ENCODE measurements at places on chromosomes 6 and 20. TPM values are rescaled to one million over a fixed set of nuclear protein-coding genes. Genes with fewer than 3 reads are reported as not detected.

Gene NMBR
- total RNA-seq, result not detected

Gene HFE
- 1.3 TPM for total RNA-seq

Gene CRISP3
- total RNA-seq, result not detected

Gene SIM1
- 0.07 TPM for total RNA-seq

Gene TSBP1
- total RNA-seq, result not detected

Gene ETV7
- 7.4 TPM for total RNA-seq

Gene SSR1
- 154 TPM for total RNA-seq

DNA sequence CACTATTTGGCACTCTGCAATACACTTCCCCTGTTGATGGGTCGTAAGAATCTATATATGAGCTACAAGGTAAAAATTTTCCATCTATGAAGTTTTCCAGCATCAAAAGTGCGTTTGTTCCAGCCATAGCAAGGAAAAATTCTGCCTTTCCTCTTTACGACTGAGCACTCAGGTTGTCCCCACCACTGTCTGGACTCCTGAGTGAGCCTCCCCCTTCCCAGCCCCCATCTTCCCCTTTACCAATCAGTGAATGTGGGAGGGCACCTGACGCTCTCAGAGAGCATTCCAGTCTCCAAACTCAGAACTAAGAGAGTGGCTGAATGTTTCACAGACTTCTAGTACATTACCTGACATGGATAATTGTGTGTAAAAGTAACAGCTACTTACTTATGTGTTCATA lies at the start of gene ALDH8A1:
ALDH8A1 (minus strand) TSS at position 175 of the 400 bp plus-strand sequence; CDS start at position 127, 48 bp downstream.
- no peak for DNase-seq
- H3K4me3 ChIP-seq, result no peak within 1 kb of the TSS
- H3K27ac ChIP-seq, result no peak within 1 kb of the TSS
- no peaks in the 10 kb centered on the region for H3K27me3 ChIP-seq
- no peaks in the 10 kb centered on the region for H3K36me3 ChIP-seq
- no peaks in the 10 kb centered on the region for H3K4me1 ChIP-seq

GRCh38 chr20:47810116-47810677 lies 24.9 kb upstream of the SULF2 start:
- H3K27me3 ChIP-seq, result peaks cover 13% of the 10 kb centered on the region
- no peaks in the 10 kb centered on the region for H3K4me1 ChIP-seq
- H3K36me3 ChIP-seq, result no peaks in the 10 kb centered on the region
- no peak for DNase-seq
- no peak overlapping the region for H3K27ac ChIP-seq
- no peak overlapping the region for H3K4me3 ChIP-seq

DNA sequence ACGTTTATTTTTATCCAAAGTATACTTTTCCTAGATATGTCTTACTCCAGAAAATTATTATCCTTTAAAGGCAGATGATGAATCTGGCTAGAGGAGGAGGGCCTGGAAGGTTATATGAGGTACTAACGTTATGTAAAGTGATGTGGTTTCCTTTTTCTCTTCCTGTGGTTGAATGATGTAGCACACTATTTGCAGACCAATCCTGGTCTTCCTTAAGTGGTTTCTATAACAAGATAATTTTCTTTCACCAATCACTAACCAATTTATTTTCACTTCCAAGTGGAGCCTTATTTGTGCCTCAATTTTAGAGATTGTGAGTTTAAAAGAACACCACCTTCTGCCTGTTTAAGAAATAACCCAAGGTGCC lies 154.6 kb upstream of the SOX4 start:
- peaks cover 27% of the 10 kb centered on the region for H3K27me3 ChIP-seq
- no peak for DNase-seq
- H3K4me3 ChIP-seq, result no peak overlapping the region

DNA sequence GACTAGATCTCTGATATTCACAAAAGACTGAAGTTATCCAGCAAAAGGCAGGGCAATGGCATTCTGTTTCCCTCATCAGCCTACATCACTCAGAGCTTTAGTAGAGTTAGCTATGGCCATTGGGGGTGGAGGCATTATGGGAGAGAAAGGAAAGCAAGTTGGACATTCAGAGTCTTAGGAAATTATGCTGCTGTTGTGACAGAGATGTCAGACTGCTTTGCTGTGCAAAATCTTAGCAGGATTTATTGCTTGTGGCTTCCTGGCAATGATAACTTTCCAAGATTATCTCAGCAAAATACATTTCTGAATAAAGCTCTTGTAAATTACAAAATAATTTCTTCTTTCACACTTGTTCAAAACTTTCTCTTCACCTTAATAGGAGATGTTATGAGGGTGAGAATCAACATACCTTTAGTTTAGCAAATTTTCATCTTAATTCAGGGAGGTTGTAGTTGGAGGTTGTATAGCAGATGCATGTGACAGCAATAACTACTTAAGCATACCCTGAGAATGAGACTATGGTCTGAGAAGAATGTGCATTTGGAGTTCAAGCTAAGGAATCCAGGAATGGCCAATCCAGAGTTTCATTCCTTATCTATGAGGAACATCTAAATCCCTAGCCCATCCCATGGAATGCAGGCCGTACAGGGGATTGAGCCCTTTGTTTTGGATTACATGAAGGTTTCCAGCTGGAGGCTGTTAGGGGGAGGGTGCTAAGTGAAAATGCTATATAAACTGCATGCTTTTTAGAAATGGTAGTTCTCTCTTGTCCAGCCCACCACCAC lies 179.8 kb downstream of the HAO1 start:
- H3K27ac ChIP-seq, result no peak overlapping the region
- H3K4me3 ChIP-seq, result no peak overlapping the region
- DNase-seq, result no peak
- no peaks in the 10 kb centered on the region for H3K27me3 ChIP-seq
- no peaks in the 10 kb centered on the region for H3K36me3 ChIP-seq

- DNase-seq, result no peak
- no peak overlapping the region for H3K4me3 ChIP-seq
- H3K4me1 ChIP-seq, result no peaks in the 10 kb centered on the region
Observed at GRCh38 chr20:47252879-47253307, 103.6 kb downstream of the ZMYND8 start.

DNA sequence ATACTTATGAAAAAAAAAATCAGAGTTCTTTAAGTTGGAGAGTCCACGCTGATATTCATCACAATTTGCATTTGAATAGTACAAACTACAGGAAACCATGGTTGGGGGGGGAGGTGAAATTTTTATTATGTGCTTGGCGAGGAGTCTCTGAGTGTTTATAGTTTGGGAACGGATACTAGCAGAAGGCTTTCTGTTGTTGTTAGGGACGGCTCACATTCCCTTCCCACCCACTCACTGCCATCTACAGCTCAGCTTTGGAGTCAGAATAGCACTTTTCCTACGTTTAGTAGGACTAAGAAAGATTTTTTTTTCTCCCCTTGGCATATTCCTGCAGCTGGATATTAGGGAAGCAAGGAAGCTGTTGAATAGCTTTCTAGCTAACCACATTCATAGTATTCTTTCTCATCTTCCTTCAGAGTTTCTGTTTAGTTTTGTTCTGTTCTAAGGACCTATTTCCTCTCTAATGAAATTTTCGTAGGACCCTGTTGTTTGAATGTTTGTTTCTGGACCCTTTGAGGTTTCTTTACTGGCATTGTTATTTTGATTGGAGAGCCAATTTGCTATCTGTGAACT lies 235.1 kb upstream of the ZNF217 start:
- peak overlapping the region; percentile 82 for H3K4me3 ChIP-seq
- H3K4me1 ChIP-seq, result peaks cover 73% of the 10 kb centered on the region
- peaks cover 10% of the 10 kb centered on the region for H3K36me3 ChIP-seq
- DNase-seq, result no peak
- no peaks in the 10 kb centered on the region for H3K27me3 ChIP-seq
- peak overlapping the region; percentile 98 for H3K27ac ChIP-seq

- H3K27me3 ChIP-seq, result peaks cover 50% of the 10 kb centered on the region
- no peak for DNase-seq
- no peak overlapping the region for H3K27ac ChIP-seq
Observed at GRCh38 chr6:30147096-30147495, 11.2 kb downstream of the TRIM40 start.

- peaks cover 8% of the 10 kb centered on the region for H3K27me3 ChIP-seq
- no peak for DNase-seq
- peaks cover 11% of the 10 kb centered on the region for H3K36me3 ChIP-seq
- no peak overlapping the region for H3K4me3 ChIP-seq
Observed at GRCh38 chr20:63081831-63082230, 75.1 kb upstream of the BHLHE23 start.

DNA sequence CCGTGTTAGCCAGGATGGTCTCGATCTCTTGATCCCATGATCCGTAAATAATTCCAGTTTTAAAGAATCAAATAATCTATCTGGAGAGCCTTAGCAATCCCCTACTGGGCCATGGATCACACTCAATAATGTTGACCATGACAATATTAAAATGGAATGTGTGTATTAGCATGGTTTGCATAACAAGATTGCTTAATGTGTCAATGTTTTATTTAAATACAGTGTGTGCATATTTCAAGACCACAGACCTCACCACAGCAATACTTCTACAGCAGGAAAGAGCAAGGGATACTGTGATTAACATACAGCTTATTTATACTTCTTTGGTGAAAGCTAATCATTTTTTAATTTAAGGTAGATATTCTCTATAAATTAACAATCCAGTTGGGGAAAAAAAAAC lies 470.4 kb downstream of the TFAP2B start:
- no peak overlapping the region for H3K4me3 ChIP-seq
- DNase-seq, result no peak
- H3K4me1 ChIP-seq, result no peaks in the 10 kb centered on the region
- H3K27me3 ChIP-seq, result no peaks in the 10 kb centered on the region
- H3K27ac ChIP-seq, result no peak overlapping the region

DNA sequence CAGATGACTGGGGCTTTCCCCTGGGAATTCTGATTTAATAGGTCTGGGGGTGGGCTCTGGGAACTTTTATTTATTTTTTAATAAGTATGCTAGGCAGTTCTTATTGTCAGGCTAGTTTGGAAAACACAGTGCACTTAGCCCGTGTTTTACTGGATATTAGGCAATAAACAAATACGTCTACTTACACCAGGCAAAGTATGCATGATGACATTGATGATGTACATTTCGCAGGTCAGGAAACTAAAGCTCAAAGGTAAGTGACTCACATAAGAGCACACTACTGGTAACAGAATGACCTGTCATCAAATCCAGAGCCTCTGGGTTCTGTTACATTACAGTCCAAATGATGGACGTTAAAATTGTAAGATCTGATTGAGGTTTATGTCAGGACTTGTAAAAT lies 144.4 kb upstream of the EXOC2 start:
- H3K36me3 ChIP-seq, result peaks cover 2% of the 10 kb centered on the region
- no peak for DNase-seq
- H3K27me3 ChIP-seq, result peaks cover 29% of the 10 kb centered on the region
- no peak overlapping the region for H3K27ac ChIP-seq
- no peak overlapping the region for H3K4me3 ChIP-seq
- no peaks in the 10 kb centered on the region for H3K4me1 ChIP-seq

- H3K36me3 ChIP-seq, result peaks cover 3% of the 10 kb centered on the region
- peaks cover 2% of the 10 kb centered on the region for H3K27me3 ChIP-seq
- H3K27ac ChIP-seq, result no peak overlapping the region
- H3K4me3 ChIP-seq, result no peak overlapping the region
Observed at GRCh38 chr6:145819994-145820393, 5.4 kb upstream of the FBXO30 start.

- H3K36me3 ChIP-seq, result no peaks in the 10 kb centered on the region
- no peaks in the 10 kb centered on the region for H3K4me1 ChIP-seq
- H3K27ac ChIP-seq, result peak overlapping the region; percentile 33
- no peaks in the 10 kb centered on the region for H3K27me3 ChIP-seq
Observed at GRCh38 chr20:50592282-50593004, 82.3 kb downstream of the PTPN1 start.

GRCh38 chr6:65692109-65692508 lies 14.9 kb downstream of the EYS start:
- no peaks in the 10 kb centered on the region for H3K4me1 ChIP-seq
- no peak overlapping the region for H3K4me3 ChIP-seq
- H3K27ac ChIP-seq, result no peak overlapping the region
- H3K27me3 ChIP-seq, result no peaks in the 10 kb centered on the region
- DNase-seq, result no peak
- no peaks in the 10 kb centered on the region for H3K36me3 ChIP-seq
